ENCODE measurements at places on chromosomes 2 and 18.

- no peak for DNase-seq
Observed at GRCh38 chr2:88176352-88176984, 6.3 kb downstream of the THNSL2 start.

DNA sequence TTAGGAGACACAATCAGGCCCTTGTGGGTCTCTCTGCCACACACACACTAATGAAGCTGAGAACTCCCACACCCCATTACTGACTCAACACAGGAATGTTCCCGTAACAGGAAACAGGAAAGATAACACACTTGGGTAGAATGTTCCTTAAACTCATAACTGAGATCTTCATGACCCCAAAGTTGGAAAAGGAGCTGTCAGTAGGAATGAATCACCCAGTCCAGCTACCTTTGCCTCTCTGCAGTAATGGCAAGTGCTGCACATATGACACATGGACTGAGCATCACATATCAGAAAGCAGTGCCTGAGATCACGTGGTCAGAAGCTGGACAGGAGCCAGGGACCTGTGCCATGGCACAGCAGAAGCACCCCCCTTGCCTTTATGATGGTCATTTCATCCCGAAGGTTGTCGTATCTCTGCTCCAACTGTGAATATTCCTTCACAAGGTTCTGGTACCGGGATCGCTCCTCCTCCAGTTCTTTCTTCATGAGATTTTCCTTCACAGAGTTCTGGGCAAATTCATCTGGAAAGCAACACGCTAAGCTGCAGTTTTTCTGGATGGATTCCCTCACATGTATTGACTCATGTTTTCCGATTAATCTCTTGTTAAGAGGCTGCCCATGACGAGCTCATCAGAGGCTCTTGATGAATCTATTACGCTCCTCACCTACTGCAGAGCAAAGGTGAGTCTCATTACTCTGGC is 65.4 kb upstream of the ACAA2 start:
- no peak for DNase-seq

DNA sequence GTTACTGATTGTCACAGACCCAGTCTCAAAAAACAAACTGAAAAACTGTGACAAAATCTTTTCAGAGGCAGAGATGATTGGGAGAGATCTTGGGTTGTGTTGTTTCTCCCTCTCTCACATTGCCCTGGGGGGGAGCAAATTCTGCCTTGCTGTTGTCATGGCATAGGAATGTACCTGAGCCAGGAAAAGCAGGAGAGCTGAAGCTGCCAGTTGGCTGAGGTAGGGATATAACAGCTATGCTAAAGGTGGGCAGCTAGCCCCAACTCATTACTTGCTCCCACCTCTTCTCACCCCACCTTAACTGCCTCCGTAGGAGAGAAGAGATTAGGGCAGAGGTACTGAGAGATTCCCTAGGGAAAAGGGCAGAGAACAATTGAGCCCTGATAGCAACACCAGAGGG is 299.3 kb downstream of the OSR1 start:
- no peak for DNase-seq

DNA sequence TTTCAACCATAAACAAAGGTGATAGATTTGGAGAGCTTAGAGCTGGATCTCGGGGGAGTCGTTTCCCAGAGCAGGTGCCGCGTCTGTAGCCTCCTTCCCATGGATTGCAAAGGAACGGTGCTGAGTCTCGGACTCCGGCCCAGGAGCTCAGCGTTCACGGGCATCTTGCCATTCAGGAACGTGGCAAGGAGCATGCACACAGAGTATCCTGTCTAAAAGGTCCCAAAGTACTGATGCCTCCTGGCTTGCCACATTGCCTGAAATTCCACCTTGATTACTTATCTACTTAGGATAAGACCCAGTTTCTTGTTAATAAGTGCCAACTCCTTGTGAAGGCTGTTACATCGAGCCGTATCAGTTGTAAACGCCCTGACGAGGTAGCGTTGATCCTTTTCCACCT is 197.8 kb upstream of the MYT1L start:
- DNase-seq = no peak

- no peak for DNase-seq
Observed at GRCh38 chr2:19098467-19099160, 259.8 kb downstream of the OSR1 start.

GRCh38 chr18:7601936-7602335 is 34.8 kb downstream of the PTPRM start:
- no peak for DNase-seq

GRCh38 chr18:74819433-74820059 is 221.9 kb downstream of the ZNF407 start:
- no peak for DNase-seq
